Kidney tubule cell (primary cell): ENCODE measurements at places on chromosomes 2 and 18.

- DNase-seq = no peak
Measured at GRCh38 chr18:77205769-77206168, 43.9 kb upstream of the GALR1 start.

DNA sequence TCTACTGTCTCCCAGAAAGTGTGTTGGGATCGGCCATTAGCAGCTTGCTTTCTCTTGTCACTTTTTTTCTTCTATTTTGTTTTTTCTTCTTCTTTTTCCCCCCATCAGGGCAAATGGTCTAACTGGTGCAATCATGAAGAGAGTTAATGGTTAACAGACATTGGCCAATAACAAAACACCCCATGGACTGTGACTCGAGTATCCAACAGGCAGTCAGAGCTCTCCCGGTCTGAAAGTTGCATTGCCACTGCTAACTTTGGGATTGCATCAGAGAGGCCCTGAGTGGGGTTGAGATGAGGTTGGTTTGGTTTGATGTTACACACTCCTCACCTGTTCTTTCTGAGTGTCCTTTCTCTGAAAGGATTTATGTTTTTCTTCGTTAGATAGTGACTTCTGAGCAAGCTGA, 12.9 kb upstream of the SNORC start:
- peak; percentile 87 for DNase-seq

- no peak for DNase-seq
Measured at GRCh38 chr2:152255918-152256317, 79.1 kb upstream of the FMNL2 start.

DNA sequence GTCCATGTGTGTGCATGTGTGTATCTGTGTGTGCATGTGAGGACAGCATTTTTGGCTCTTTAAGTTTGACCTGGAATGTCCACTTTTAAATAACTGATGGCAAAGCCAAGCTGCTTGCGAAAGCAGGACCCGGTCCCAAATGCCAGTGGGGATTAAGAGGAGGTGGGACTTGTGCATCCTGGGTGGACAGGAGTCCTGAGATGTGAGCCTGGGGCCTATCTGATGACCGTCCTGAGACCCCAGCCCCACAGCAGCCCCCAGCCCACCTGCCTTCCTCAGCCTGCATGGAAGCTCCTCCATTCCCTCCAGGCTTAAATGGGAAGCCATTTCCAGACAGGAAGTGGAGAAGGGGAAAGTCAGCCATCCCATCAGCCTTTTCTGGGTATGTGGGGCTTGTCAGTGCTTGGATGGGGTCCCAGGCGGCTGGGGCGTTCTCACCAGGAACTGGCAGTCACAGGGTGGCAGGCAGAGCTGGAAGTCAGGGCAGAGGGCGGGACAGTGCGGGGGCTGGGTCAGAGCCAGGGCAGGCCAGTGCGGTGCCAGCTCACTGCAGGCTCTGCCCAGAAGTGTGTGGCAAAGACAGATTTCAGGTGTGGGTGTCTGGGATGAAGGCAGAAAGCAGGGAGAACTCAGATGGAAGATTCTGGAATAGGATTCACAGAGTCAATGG, 117.8 kb downstream of the ACKR3 start:
- no peak for DNase-seq

GRCh38 chr2:29817801-29818680, 103.3 kb downstream of the ALK start:
- DNase-seq = no peak

- no peak for DNase-seq
Measured at GRCh38 chr2:57190007-57190406, 856.6 kb upstream of the VRK2 start.

- no peak for DNase-seq
Measured at GRCh38 chr2:224574423-224575084, 10.6 kb downstream of the CUL3 start.

- peak; percentile 84 for DNase-seq
Measured at GRCh38 chr2:217510771-217511291, 492.0 kb downstream of the TNS1 start.

- DNase-seq = no peak
Measured at GRCh38 chr2:10273215-10274175, 29.2 kb upstream of the HPCAL1 start.

DNA sequence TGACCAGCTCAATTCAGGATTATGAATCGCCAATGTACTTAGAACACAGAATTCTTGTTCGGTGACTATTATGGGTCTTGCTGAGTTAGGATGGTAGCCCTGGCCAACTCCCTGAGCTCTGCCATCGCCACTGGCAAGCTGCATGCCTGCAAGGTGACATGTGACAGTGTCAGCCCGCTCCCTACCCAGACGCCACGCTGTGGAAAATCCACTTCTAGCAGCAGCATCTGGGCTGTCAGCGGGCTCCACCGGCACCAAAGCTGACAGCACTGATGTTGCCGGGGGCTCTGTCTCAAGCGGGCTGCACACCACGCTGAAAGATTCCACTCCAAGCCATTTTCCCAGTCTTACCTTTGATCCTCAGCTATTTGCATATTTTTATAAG, 100.7 kb downstream of the MYT1L start:
- no peak for DNase-seq

DNA sequence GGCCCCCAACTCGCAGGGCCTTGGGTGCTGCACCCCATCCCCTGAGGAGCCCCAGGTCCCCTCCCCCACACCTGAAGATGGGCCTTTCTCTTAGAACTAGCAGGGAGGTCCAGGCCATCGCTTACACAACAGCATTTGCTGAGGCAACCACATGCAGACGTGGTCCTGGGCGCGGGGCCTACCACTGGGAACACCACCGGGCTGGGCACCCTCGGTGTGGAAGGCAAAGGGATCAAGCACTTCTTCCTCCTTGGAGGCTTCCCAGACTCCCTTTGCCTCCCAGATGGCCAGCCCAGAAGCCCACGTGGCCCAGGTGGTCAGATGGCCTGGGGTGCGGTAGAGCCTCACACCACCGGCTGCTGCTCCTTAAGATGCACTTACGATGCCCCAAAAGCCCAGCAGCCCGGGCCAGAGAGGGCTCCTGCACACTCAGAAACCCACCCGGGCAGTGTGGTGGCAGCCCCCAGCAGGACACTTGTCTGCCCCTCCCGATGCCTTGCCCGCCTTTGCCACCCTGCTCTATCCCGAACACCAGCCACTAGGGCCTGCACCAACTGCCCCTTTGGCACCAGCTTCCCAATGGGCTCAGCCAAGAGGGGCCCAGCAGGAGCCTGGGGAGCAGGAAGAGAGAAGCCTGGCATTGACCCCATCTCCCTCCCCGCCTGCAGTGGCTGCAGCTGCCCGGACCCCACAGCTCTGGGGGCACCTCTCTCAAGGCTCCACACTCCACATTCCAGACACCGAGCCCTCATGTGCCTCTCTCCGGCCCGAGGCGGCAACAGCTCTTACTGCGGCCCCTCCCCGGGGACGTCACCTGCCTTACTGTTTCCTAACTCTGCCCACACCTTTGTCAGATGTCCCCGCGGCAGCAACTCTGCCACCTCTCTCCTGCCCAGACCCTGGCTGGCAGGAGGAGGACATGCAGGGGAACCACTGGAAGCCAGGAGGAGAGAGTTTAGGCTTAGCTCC, 13.9 kb upstream of the MLPH start:
- DNase-seq = no peak

DNA sequence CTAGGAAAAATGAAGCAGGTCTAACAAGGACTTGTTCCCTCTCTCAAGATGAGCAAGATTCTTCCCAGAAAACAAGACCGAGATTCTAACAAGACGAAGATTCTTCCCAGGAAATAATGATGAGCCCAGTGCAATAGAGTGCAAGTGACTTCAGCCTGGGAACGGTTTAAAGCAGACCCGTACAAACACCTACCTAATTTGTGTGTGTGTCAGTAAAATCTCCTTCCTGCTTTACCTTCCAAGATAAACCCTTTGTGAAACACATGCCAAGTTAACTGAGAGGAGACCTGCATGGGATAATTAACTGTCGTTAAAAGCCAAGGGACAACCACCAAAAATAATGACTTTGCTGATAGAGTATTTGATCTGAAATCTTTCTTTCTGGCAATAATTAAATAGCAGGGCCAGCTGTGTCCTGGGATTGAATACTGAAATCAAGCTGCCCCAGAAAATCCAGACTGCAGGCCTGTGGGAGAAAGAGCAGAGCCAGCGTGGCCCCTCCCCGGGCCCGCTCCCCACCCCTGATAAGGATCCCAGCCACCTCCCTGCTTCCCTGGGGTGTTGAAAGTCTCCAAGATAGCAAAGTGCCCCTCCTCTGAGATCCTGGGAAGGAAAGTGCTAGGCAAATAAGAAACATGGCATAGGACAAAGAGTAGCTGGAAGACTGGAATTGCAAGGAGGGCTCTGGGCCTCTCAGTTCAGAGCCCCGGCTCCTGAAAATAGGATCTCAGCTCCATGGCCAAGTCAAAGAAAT, 145.5 kb downstream of the CYP26B1 start:
- DNase-seq = no peak

- DNase-seq = no peak
Measured at GRCh38 chr2:204891739-204892138, 346.5 kb downstream of the PARD3B start.

DNA sequence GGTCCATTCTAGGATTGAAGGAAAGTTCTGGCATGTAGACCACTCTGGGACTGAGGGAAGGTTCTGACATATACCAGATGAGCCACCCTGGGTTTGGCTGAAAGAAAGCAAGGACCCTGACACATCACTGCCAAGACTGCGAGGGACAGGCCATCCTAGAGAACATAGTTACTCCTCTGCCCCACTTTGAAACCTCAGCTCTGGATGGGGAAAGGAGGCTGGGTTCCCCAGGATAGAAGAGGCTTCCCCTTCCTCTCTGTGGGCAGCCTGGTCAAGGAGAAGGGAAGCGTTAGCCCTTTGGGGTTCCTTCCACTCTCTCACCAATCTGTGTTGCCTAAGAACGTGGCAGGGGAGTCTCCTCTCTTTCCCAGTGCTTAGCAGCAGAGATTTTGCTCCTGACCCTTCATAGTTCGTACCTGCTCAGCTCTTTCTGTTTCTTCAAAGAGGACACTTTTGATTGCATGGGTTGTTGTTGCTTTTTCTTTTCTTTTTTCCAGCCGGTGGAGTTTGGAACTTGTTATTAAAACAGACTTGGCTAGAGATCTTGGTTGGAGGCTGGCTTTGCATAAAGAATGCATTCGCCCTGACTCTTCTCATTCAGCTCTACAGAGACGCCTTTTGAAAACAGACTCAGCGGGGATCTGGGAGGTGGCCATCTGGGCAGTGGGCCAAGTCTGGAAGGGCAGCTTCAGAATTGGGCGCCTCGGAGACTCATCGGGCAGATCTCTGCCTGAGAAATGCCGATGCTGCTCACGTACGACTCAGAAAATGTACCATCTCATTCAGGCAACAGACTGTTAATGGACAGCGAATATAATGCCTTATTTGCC, 166.1 kb downstream of the CLIP4 start:
- DNase-seq = peak; percentile 72

GRCh38 chr2:98824256-98825019, 93.5 kb upstream of the MGAT4A start:
- DNase-seq = no peak

DNA sequence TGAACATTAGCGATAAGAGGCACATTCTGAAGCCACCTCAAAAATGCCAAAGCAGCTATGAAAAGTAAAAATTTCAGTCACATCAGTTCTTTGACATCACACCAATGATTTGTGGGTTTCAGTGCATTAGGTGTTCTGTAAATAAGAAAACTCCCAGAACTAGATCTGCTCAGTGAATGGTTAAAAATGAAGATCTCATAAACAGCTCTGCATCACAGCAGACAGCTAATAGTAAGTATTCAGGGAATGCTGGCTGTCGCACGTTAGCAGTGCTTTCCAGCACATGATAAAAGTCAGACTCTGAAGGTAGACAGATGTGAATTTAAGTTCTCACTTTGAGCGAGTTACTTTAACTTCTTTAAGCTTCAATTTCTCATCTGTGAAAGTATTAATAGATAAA, 154.9 kb downstream of the SATB2 start:
- DNase-seq = no peak

DNA sequence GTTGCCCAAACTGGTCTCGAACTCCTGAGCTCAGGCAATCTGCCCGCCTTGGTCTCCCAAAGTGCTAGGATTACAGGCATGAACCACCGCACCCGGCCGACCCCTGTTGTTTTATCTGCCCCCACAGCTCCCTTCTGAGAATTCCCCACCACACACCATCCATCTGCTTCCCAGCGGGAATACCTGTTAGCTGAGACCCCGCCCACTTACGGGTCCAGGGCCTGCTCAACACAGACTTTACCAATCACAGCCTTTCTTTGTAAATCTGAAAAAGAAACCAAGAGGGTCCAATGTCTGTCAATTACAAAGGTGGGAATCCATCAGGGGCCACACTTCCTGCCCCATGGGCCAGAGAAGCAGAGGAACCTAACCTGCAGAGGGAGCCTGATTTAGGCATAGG, 14.2 kb upstream of the CABLES1 start:
- DNase-seq = no peak

- DNase-seq = no peak
Measured at GRCh38 chr2:118654945-118655344, 192.5 kb downstream of the EN1 start.

DNA sequence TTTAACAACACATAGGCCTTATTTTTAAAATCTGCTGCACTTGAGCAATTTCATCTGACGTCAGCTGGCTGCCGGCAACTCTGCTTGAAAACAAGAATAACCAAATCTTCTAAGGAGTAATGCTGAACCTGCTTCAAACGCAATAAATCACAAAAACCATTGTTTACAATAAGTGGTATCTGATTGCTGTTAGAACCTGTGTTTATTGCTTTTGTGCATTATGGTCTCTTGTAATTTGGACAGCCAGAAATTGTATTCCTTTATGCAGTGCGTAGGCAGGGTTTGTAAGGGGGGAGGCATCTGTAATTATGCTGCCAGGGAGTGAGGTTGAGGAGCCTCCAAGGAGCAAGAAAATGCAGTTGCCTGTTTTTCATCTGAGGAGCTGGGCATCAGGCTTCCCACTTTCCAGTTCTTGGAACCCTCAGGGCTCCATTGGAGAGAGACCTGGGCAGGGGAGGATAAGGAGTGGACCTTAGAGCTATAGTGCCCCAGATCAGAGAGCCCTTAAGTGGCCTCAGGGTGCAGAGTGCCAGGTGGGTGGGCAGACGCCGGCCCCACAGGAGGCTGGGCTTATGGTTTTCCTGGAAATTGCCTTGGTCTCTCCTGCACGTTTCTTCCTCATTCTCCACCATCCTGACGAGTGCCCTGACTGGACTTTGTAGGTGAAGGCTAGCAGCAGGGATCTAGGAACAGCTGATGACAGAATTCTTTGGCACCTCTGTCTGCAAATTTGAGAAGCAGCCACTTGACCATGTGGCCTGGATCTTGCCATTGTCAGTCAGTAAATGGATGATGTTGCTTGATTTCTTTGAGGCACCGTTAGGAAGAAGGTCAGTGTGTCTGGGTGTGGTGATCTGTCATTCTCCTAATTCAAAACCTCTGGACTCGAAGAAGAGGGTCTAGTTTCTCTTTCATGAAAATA, 129.2 kb downstream of the KLHL29 start:
- no peak for DNase-seq
